AG08395 (cell line): ENCODE measurements at places on chromosomes 4 and X.

- DNase-seq: no peak
Observed at GRCh38 chr4:168739886-168740285, 243.0 kb downstream of the PALLD start.

DNA sequence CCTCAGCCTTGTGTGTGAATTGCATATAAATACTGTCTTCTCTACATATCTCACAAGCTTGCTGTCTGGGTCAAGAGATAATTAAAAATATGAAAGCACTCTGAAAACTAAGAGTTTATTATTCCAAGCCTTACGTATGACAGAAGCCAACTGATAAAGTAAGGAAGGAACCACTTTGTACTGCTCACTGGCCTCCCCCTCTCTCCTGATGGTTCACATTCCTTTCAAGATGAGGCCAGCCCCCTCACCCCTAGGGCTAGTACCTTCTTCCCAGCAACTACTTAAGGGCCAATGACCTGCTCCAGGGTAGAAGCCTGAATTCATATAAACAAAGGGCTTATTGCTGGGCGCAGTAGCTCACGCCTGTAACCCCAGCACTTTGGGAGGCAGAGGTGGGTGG is 5.4 kb upstream of the SOWAHD start:
- no peak for DNase-seq

DNA sequence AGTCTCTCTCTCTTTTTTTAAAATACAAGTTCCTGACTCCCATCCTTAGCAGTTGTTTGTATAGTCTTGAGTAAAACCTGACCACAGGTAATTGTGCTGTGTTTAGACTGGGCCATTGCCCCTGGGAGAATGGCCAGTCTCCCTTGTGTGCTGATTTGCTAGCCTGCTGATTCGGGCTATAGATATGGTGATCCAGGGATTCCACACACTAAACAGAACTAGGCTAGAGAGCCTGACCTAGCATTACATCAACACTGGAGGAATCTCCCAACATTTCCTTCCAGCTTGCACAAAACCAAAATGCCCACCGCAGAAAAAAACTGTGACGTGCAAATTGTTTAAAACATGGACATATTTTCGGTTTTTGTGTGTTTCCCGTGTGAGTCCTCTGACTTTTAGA is 5.1 kb downstream of the UPRT start:
- DNase-seq: no peak

DNA sequence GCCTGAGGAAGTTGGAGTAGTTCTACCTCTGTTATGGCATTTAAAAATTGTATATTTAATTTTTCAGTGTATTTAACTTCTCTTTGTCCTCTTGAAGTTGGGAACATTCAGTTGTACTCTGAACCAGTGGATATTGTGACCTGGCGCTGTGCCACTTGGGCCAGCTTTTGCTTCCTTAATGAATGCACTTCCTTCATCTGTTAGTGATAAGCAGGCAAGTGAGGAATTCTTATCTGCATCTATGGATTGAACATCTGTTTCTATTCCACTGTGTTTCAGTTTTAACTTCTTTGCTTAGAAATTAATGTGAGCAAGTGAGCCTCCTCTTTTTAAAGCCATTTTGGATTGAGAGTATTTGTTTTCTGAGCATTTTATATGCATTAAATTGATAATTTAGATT is 128.3 kb downstream of the UCHL1 start:
- DNase-seq: no peak

DNA sequence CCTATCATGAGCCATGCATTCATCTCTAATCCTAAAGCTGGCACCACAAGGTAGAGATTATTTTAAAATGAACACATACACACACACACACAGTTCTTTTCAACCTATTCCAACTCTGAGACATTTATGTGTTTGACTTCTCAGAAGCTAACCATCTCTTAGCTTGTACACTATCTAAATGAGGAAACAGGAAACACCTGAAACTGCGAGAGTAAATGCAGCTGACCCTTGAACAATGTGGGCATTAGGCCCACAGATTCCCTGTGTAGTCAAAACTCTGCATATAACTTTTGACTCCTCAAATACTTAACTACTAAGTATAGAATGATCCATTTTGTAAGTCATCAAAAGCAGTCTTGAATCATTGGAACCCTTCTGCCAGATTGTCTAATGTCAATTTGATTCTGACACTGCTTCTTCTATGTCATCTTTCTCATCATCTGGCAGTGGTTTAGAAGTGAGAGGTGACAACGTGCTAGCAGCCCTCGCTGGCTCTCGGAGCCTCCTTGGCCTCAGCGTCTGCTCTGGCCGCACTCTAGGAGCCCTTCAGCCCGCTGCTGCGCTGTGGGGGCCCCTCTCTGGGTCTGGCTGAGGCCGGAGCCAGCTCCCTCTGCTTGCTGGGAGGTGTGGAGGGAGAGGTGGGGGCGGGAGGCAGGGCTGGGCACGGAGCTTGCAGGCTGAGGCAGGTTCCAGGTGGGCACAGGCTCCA is 21.4 kb upstream of the IL15 start:
- DNase-seq: no peak

GRCh38 chr4:5365071-5366008 is 314.1 kb downstream of the STK32B start:
- peak; percentile 78 for DNase-seq

GRCh38 chrX:21711848-21712197 is 46.1 kb downstream of the SMPX start:
- no peak for DNase-seq

DNA sequence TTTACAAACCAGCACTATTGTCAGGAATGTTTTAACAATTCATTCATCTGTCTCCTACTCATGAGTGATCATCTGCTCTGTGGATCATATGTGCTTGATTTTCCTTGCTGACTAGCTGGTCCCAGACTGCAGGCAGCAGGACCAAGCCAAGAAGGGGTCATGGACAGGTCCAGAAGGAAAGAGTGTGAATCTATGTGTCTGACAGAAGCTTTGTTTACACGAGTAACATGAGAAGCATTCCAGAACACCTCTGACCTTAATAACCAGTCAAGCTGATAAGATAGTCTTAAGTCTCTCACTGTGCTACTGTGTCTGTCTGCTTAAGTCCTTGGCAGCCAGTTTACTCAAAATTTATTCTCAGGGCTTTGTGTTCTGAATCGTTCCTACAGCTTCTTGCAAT is 39.0 kb downstream of the GUCY1A1 start:
- DNase-seq: no peak

GRCh38 chrX:38312436-38312835 is 14.9 kb downstream of the RPGR start:
- peak; percentile 60 for DNase-seq

DNA sequence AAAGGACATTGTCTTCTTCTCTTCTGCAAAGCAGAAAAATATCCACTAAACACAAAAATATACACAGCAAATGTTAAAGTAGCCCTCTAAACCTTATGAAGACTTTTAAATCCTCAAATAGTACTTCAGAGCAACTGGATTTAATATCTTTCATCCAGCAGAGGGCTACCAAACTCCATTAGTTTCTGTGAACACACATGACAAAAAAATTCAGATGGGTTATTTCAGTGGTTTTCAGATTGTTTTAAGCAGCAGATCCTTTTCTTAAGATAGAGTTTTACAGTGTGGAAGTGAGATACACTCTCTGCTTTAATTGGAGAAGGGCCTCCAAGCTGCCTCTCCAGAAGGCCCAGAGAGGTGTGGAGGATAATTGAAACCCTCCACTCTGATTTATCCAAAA is 56.7 kb downstream of the ANK2 start:
- peak; percentile 64 for DNase-seq

- no peak for DNase-seq
Observed at GRCh38 chr4:143282211-143282707, 54.4 kb upstream of the GAB1 start.

GRCh38 chr4:154009191-154009590 is 220.3 kb upstream of the SFRP2 start:
- DNase-seq: no peak

DNA sequence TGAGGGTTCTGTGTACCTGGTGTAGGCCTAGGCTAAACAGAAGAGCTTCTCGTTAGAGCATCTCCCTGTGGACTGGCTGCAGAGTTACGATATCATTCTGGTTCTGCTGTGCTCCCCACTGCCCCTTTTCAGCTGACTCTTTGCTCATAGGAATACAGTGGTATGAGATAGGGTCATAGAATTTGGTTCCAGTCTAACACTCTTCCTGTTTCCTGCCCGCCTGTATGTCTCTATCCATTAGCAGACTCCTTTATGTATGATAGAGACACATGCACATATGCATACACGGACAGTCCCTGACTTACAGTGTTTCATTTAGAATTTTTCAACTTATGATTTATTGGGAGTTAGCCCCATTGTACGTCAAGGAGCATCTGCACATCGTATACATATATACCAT is 15.3 kb downstream of the RNF4 start:
- DNase-seq: no peak

DNA sequence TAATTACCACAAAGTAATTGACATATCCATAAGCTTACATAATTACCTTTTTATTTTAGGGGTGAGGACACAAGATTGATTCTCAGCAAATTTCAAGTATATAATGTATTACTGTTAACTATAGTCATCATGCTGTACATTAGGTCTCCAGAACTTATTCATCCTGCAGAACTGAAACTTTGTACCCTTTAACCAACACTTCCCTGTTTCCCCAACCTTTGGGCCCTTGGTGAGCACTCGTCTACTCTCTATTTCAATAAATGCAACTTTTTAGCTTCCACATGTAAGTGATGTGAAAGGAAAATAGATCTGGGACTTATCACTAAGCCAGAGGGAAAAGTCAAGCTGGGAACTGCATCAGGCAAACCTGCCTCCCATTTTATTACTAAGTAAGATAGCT is 33.6 kb upstream of the CCNG2 start:
- no peak for DNase-seq

DNA sequence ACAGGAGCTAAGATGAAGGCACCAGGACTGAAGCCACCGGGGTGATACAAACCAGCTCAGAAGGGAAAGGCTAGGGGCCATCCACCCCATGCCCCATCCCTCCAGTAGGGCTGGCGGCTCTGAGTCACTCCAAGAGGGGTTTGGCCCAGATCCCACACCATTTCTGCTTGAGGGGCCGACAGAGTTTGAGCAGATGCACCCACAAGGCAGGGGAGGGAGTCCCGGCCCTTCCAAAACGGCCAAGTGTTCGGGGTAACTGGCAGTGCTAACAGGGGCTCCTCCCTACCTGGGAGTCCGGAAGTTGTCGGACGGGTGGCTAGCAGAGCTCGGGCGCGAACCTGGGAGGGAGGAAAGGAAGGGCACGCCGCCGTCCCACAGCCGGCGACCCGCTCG is 412 bp downstream of the SLC10A3 start:
- DNase-seq: peak; percentile 31

DNA sequence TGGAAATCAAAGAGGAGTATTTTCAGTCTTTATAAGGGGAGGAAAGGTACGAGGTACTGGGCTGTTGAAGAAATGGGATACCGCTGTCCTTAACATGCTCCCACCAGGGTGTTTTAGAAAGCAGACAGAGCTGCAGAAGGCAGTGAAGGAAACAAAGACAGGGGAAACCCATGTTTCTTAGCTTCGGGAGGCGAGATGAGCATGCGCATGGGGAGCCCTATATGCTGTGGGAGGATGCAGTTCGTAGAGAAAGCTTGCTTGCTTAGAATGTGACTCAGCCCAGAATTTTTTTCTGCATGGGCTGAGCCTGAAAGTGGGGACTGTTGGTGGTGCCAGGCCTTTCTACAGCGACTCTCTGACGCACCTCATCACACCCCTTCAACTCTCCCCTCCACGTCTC is 28.8 kb upstream of the SCOC start:
- no peak for DNase-seq

- no peak for DNase-seq
Observed at GRCh38 chr4:37650481-37650880, 35.7 kb downstream of the RELL1 start.

DNA sequence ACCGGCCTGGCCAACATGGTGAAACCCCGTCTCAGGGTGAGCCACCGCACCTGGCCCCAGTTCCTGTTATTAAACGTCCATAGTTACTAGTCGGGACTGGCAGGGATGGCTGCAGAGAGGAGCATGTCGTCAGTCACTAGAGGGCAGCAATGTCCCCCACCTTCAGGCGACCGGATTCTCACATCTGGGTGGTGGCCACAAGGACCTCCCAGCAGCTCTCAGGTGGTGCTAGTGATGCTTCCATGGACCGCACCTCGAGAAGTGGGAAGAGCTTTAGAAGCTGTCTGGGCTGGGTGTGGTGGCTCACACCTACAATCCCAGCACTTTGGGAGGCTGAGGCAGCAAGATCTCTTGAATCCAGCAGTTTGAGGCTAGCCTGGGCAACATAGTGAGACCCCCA is 13.3 kb upstream of the IL3RA start:
- DNase-seq: no peak

GRCh38 chr4:15151033-15151432 is 148.8 kb downstream of the CPEB2 start:
- no peak for DNase-seq

- DNase-seq: no peak
Observed at GRCh38 chr4:1593458-1593857, 90.7 kb downstream of the FAM53A start.

GRCh38 chr4:19380600-19380999 is 871.1 kb upstream of the SLIT2 start:
- no peak for DNase-seq
